SK-MEL-5 (cell line): ENCODE measurements at places on chromosomes 1 and 21. TPM values are rescaled to one million over a fixed set of nuclear protein-coding genes. Genes with fewer than 3 reads are reported as not detected.

The ADGRB2 gene
- 4.2 and 4.4 TPM in 2 replicates for total RNA-seq

The GPR25 gene
- total RNA-seq: not detected in 2 replicates

The S100A3 gene
- 0.63 TPM in 1 of 2 replicates, not detected in the other for total RNA-seq

The CLCNKB gene
- total RNA-seq: 0.05 TPM in 1 of 2 replicates, not detected in the other

The ARHGEF16 gene
- total RNA-seq: 0.45 and 0.58 TPM in 2 replicates

The IGFN1 gene
- total RNA-seq: 0.19 and 0.50 TPM in 2 replicates

The PTPN14 gene
- total RNA-seq: 5.4 and 6.3 TPM in 2 replicates

The C1orf167 gene
- not detected in 2 replicates for total RNA-seq

The TMEM82 gene
- total RNA-seq: not detected in 2 replicates

DNA sequence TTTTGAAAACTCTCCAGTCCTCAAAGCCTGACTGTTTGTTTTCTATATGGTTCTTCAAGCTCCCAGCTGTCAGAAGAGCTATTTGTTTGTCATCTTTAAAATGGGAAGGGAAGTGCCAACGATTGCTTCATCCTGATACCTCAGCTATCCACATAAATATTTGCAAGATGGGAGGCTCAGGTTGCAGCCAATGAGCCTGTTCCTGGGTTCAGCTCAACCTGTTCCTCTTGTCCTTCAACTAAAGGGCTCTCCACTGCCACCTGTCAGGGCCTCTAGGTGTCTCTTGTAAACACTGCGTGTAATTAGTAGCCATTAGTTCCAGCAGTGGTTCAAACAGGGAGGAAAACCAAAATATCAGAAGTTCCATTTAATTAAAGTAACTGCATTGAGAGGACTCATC, 445.1 kb downstream of the AJAP1 start:
- DNase-seq: no peak

DNA sequence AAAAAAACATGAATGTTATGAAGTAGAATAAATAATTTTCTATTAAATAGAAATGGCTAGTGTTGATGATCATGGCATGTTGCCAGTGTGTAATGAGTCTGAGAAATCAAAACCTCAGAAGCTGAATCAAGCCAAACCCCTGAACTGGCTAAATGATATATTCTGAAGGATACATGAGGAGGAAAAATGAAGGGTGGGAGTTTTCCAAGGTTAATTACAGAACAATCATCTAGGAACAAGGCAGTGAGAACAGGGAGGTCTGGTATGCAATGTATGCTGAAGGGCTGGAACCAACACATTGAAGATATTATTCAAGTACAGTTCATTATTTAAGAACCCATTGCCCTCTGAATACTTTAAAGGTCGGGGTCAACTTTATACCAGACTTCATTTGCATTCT, 309.1 kb upstream of the NRIP1 start:
- no peak for DNase-seq

DNA sequence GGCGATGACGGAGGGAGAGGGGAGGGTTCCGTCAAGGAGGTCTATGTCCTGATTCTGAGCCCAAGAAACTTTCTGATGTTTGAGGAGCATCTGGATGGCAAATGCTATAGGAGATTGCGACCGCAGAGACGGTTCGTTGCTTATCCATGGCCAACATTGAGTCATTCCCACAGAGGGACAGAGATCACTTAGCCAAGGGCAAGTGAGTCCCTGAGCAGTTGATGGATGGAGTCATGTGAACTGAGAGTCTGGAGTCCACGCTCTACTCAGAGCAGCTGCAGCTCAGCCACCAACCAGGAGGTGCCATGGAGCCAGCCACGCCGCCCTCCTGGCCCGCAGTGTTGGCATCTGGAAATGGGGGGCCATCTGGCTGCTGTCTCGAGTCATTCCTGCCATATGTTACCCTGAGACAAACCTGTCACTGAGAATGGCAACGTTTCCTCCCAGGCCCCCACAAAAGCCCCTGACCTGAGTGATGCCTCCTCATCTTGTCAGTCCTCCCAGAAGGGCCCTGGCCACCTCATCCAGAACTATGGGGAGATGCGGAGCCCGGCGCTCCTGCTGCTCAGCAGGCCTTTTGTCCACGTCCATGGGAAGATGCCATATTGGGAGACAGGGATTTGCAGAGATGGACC, 58.6 kb downstream of the ATP5PO start:
- DNase-seq: no peak

GRCh38 chr1:204136814-204137213, 15.0 kb downstream of the ETNK2 start:
- DNase-seq: no peak

DNA sequence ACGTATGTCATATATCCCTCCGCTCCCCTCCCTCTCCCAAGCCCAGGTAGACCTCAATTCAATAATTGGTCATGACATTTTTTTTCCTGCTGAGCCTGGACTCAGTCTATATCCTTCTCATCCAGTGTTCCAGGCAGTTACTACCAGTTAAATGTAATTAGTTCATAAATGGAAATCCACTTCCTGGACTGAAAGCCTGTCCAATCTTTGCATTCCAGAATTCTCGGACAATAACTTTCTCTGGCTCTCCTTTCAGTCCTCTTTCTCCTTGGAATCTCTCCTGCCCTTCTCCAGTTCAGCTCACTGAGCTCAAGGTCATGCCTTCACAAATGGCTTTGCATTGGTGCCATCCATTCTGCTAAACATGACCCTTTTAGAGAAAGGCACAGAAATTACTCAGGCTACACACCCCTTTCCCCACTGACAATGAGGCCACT, 34.8 kb downstream of the VWA5B1 start:
- no peak for DNase-seq

DNA sequence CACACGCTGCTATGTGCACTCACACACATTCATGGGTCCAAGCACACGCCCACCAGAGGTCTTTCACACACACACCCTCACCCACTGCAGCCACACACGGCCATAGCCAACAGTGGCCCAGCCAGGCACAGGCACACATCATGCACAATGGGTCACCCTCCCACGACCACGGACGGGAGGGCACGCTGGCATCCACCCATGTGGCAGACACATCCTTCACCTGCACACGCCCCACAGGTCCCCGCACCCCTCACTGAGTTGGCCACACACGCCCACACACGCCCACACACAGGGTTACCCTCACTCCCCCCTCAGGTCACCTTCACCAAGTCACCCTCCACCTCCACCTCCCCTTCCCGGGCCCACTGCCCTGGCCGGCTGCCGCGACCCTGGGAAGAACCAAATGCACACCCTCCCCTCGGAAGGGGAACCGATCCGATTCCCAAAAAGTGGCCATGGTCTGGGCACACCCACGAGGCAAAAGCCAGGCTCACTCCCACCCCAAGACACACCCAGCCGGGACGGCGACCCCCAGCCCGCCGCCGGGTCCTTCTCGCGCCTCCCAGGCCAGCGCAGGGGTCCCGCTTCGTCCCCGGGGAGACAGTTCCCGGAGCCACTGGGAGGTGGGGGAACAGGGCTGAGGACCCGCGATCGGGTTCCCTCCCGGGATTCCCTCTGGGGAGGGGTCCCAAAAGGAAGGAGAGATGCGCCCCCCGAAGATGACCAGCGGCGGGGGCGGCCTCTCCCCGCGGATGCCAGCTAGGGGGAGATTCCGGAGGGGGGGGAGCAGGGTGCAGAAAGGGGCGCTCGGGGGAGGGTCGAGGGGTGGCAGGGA, 860 bp downstream of the SDC3 start:
- DNase-seq: no peak

- DNase-seq: no peak
Observed at GRCh38 chr1:243831463-243831862, 18.6 kb downstream of the AKT3 start.

DNA sequence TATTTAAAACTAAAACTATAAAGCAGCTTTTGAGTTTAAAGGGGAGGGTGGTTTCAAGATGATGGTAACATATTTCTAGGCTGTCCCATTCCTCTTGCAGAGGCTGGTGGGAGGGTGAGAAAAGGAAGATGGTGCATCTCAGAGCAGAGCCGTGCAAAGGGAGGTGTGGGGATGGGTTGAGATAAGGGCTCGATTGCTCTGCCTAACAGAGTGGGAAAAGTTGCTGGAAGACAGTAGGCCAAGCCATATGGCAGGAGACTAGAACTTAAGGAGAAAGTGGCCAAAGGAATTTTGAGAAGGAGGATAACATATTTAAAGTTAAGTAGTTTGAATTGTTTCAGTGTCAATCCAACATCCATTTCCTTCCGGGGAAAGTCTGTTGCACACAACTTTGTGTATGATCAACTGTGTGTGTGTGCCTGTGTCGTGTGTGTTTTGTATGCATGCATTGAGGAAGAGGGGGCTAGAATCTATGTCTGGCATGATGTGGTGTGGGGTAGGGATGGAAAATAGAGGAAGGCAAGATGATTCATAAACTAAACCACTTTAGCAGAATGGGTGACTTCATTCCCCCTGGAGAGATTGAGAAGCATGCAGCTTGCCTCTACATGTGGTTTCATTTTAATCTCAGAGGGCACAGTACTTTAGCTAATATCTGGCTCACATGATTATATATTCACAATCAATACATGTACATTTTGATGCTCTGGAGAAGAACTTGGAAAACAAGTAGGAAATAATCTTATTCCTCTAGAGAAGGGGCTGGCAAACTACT, 145.0 kb upstream of the DNAH14 start:
- no peak for DNase-seq

GRCh38 chr1:157069601-157070000, 24.1 kb upstream of the ARHGEF11 start:
- DNase-seq: no peak

GRCh38 chr1:177948336-177948972, 21.4 kb downstream of the SEC16B start:
- peak; percentile 78 for DNase-seq

DNA sequence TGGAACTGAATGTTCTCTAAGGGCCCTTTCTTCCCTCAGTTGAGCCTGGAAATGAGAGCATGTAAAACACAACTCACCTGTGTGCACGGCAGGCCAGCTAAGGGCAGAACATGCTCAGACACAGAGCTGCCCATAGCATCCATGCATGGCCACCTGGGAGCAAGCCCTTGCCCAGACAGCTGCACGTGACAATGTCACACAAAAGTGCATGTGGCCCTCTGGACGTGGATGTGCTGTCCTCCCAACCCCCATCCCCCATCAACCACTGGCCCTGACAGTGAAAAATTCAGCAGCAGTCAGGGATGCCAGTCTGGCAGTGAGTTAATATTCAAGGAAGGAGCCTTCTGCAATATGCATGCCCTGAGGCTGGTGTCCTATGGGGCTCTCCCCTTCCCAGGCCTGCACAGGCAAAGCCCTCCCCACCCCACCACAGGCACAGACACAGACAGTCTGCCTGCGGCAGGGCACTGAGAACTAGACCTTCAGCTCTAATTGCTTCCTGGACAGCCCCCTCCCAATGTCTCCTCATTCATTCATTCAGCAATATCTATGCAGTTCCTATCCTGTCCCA, 14.6 kb upstream of the COL16A1 start:
- no peak for DNase-seq

DNA sequence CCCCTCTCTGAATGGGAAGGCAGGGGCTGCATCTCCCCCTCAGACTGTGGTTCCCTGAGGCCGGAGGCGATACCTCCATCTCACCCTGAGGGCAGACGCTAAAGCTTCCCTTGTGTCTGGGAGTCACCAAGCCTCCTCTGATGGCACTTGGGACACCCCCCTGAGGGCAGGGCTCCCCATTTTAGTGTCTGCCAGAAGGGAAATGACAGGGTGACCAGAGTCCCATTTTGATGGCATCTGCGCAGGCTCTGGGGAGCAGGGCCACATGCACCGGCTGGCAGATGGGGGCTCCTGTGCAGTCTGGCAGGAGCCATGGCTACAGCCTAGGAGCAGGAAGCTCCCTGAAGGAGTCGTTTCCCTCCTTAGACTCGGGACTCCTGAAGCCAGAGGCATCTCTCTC, 1.7 kb downstream of the S100A2 start:
- no peak for DNase-seq

- no peak for DNase-seq
Observed at GRCh38 chr1:83706354-83706938, 292.5 kb downstream of the TTLL7 start.

GRCh38 chr1:108199201-108199691, 897 bp downstream of the SLC25A24 start:
- DNase-seq: peak; percentile 28

DNA sequence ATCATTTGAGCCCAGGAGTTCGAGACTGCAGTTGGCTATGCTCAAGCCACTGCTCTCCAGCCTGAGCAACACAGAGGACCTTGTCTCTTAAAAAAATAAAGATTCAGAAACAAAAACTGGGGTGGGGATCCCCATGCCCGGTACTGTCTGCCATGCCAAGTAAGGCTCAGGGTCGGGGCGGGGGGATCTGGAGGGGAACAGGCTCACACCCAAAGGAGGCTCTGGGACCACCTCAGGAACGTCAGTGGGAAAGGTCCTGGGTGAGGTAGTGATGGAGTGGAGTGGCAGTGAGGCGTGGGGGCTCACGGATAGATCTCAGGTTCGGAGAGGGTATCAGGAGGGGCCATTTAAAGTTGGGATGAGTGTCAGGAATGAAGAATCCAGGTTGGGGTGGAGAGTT, 765 bp upstream of the S100A4 start:
- DNase-seq: no peak

DNA sequence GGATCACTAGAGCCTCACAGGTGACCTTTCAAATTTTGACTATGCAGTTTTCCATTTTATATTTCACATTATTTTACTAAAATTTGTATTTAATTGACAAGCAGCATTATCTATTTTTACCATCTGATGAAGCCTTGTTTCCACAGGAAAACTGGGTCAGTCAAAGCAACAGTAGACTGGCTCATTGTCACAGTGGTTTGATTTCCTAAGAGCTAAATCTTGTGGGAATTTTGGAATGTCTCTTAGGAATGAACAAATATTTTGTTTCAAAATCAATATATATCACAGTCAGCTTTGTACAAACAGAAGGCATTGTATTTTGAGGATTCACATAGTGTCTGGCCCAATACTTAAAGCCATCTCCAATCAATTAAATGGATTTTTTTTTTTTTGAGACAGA, 152.6 kb upstream of the RNPC3 start:
- DNase-seq: peak; percentile 15

GRCh38 chr1:151970626-151971025, 23.0 kb downstream of the S100A10 start:
- DNase-seq: no peak

DNA sequence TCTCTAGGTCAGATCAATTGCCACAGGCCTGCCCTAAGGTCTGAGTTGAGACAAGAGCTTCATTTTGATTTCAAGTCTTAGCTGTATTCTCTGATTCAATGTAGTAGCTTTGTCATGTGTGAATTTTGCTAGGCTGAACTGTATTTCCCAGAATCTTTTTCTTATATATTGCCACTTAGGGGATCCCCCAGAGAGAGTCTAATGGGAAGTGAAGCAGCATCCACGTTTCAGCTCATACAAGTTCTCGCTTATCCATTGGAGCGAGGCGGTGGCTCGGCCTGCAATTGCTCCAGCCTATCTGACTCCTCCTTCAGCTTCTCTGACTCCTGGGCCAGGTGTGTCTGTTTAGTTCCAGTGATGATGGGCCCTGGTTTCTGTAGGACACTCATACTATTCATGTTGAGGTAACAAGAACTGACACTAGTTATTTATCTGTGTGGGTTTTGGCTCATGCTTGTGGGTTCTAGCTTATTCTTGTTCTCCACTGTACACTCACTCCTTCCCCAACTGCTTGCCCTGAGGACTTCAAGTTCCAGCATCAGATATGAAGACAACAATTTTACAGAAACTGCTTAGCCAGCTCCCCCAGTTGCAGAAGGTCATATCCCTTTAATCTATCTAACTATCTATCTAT, 48.2 kb downstream of the TBX19 start:
- DNase-seq: no peak

- DNase-seq: no peak
Observed at GRCh38 chr21:44765231-44766013, 36.2 kb downstream of the UBE2G2 start.

GRCh38 chr21:23955135-23955843, 1652.0 kb downstream of the MRPL39 start:
- DNase-seq: no peak
